ENCODE measurements at places on chromosomes 2 and 18.

DNA sequence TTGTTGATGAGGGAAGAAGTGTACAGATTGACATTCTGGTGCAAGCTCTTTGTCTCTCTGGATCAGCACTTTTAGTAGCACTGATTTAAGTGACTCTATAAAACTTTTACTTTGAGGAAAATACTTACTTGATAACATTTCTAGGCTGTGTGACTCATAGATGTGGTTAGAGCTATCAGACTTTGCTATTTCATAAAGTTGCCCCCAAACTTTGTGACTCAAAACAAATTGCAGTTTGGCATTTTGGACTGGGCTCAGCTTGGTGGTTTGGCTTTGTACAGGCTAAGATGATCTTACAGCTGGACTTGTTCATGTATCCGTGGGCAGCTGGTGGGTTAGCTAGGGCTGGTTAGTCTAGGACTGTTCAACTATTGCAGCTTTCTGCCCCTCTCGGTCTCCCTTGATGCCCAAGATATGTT is 42.1 kb upstream of the GLS start:
- DNase-seq: no peak

- DNase-seq: no peak
These were observed 183.1 kb upstream of the HNRNPA3 start for GRCh38 chr2:177029501-177029900.

DNA sequence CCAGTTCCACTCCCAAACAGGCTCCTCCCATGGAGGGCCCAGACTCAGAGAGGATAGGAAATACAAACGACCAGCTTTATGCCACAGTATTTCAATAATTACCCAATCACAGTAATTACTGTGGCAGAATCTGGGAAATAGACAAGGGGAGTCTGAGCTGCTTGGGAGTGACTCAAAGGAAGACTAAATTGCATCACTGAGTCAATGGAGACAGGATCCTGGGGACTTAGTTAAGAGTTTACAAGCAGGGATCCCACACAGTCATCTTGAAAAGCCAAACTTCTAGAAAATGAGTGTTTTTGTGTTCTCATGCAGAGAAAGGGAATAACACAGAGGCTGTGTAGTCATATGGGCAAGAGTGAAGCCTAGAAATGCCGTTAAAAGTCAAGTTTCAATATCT is 1142.1 kb downstream of the CNTNAP5 start:
- DNase-seq: no peak

- DNase-seq: no peak
These were observed 112.0 kb upstream of the PKDCC start for GRCh38 chr2:41935825-41936224.

- DNase-seq: no peak
These were observed 217.6 kb downstream of the ATAD2B start for GRCh38 chr2:23709311-23709710.

- DNase-seq: no peak
These were observed 33.3 kb upstream of the CXCR4 start for GRCh38 chr2:136151021-136151971.

- DNase-seq: no peak
These were observed 6.9 kb downstream of the CD8A start for GRCh38 chr2:86783615-86784339.

GRCh38 chr18:6885006-6885481 is 155.5 kb downstream of the ARHGAP28 start:
- DNase-seq: no peak

- DNase-seq: no peak
These were observed 170.7 kb downstream of the CYRIA start for GRCh38 chr2:16494836-16495508.

GRCh38 chr18:29154196-29154757 is 977.3 kb upstream of the CDH2 start:
- no peak for DNase-seq

DNA sequence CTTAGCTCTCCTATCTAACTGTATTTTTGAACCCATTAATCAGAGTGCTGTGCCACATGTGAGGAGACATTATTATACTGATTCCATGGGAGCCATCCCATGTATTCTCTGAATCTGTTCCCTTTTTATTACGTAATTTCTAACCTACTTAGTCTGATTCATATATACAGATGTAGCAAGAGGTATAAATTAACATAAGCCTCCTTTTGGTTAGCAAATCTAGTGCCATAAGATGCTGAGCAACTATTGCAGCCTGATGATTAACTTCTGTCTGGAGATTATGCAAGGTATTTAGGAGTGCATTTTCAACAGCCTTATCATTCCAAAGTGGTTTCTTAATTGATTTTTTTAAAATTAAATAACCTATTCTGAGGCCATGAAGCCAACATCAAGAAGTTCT is 114.1 kb upstream of the MSH2 start:
- DNase-seq: no peak

DNA sequence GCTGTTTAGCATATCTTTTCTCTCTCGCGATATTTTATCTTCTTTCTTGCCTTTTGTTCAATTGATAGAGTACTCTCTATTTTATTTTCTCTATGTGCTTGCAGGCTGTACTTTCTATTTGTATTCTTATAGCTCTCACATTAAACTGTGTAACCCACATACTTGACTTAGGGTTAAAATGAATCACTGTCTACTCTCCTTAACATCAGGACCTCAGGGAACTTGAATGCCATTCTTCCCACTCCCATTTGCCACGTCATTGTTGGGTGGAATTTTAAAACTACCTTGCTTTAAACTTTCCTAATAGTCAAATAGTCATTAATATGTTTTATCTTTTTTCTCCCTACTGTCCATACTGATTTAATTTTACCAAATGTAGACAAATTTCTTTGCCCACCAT is 269.7 kb downstream of the ALPK2 start:
- DNase-seq: no peak
